Natural killer cell treated with Interleukin-12 subunit alpha and Interleukin-12 subunit beta and Interleukin-15 and Interleukin-18, amount 100 ng/mL, for 72 hours (primary cell): ENCODE measurements at places on chromosomes 3 and 15.

DNA sequence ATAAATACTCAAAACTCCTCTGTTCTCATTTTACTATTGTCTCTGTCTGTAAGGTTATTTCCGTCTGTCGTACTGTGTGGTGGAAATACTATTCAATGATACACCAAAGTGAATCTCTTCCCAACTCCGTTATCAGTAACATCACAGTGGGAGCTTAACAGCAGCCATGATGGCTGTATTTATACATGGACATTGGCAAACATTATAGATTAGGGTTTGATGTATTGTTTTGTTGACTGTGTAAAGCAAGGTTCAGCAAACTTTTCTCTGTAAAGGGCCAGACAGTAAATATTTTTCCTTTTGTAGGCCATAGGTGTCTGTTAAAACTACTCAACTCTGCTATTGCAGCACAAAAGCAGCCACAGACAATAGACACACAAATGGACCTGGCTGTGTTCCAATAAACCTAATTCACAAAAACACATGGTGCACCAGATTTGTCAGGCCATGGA lies 23.2 kb downstream of the LIPC start:
- peaks cover 36% of the 10 kb centered on the region for H3K4me1 ChIP-seq
- no peaks in the 10 kb centered on the region for H3K27me3 ChIP-seq
- no peak overlapping the region for H3K4me3 ChIP-seq
- H3K27ac ChIP-seq: no peak overlapping the region

DNA sequence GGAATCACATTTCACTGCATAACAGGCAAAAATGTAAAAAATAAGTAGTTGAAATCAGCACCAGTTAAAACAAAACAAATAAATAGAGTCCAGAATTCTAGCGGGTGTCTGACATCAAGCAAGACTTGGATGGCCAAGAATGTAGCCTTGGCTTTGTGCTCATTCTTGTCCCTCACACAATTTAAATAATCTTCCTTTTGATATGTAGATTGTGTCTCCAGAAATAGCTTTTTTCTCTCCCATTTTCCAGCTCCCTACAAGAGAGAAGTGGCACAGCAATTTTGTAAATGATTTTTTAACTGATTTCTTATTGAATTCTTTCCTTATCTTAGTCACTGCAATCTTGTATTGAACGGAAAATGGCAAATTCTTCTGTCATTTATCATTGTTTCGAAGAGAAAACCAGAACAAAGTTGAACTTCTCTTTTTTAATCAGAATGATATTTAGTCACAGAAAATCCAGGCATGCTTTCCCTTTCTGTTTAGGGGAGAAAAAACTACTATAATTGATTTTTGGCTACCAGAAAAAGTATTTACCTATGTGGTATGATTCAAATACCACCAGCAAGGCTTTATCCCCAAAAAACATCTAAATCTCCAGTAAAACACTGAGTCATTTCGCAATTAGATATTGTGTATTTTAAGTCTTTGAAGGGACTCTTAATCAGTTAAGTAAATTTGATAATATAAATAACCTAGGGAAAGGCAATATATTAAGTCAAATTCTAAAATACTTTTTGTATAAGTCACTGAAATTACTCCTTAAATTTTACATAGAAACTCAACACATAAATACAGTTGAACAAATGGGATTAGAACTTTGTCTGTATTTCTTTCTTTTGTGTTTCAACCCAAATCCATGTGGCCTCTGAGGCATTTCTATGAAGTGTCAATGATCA lies 481.7 kb downstream of the GBE1 start:
- no peaks in the 10 kb centered on the region for H3K27me3 ChIP-seq
- H3K36me3 ChIP-seq: peaks cover 15% of the 10 kb centered on the region
- no peak for DNase-seq
- H3K4me1 ChIP-seq: no peaks in the 10 kb centered on the region

- peaks cover 19% of the 10 kb centered on the region for H3K36me3 ChIP-seq
- no peaks in the 10 kb centered on the region for H3K27me3 ChIP-seq
Measured at GRCh38 chr3:152331018-152331541, 62.4 kb downstream of the MBNL1 start.

- DNase-seq: no peak
- peaks cover 16% of the 10 kb centered on the region for H3K36me3 ChIP-seq
- no peak overlapping the region for H3K4me3 ChIP-seq
- H3K27ac ChIP-seq: no peak overlapping the region
Measured at GRCh38 chr3:11789412-11789811, 57.3 kb downstream of the TAMM41 start.

GRCh38 chr3:129650256-129650872 lies 43.9 kb upstream of the PLXND1 start:
- no peak overlapping the region for H3K27ac ChIP-seq
- peaks cover 5% of the 10 kb centered on the region for H3K4me1 ChIP-seq
- no peak overlapping the region for H3K4me3 ChIP-seq
- DNase-seq: no peak

DNA sequence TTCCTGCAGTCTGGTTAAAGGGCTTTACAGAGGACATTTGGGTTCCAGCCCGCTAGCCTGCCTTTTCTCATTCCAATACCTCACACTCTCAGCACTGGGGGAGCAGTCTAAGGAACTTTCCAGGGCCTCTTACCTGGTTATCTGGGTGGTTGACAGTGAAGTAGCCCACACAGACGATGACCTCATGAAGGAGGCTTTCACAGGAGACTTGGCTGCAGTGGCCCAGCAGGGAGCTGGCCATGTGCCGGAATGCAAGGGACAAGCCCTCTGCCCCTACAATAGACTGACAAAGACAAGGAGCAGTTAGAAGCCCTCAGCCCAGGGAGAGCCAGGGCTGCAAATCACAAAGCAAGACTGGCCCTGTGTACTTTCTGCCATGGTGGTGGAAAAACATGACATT lies 39.5 kb downstream of the ISL2 start:
- H3K4me3 ChIP-seq: no peak overlapping the region
- no peaks in the 10 kb centered on the region for H3K27me3 ChIP-seq
- no peaks in the 10 kb centered on the region for H3K4me1 ChIP-seq
- no peak overlapping the region for H3K27ac ChIP-seq
- no peaks in the 10 kb centered on the region for H3K36me3 ChIP-seq
- DNase-seq: no peak

DNA sequence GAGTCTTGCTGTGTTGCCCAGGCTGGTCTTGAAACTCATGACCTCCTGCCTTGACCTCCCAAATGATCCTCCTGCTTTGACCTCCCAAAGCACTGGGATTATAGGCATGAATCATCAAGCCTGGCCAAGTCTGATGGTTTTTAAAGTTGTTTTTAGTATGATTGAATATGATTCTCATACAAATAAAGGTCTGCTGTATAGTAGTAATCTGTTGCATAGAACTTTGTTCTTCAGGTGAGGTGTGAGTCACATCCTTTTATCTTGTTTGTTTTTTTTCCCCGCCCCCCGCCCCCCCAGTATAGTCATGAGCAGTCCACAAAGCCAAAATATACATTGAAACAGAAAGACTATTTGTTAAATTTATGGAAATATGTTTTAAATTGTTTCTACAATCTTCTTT lies 39.0 kb downstream of the UBE2E2 start:
- H3K4me3 ChIP-seq: no peak overlapping the region
- H3K27me3 ChIP-seq: peaks cover 9% of the 10 kb centered on the region
- H3K27ac ChIP-seq: no peak overlapping the region
- H3K36me3 ChIP-seq: no peaks in the 10 kb centered on the region
- H3K4me1 ChIP-seq: no peaks in the 10 kb centered on the region
- DNase-seq: no peak

DNA sequence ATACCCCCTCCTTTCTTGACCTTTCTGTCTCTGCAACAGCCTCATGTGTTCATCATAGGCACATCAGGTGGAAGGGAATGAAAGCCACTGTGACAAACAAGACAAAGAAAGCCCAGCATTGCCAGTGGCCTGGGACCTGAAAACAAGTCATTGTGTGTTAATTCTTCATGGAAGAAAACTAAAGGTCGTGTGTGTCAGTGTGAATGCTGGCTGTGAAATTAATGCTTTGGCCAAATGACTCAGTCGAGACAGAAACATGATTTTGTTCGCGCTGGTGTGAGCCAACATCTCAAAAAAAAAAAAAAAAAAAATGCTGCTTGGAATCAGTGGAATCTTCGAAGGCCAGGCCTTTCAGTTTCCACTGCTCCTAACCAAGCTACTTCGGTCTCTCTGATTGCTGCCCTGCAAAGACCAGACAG lies 386.5 kb upstream of the PROK2 start:
- no peaks in the 10 kb centered on the region for H3K36me3 ChIP-seq
- no peak overlapping the region for H3K27ac ChIP-seq
- no peak overlapping the region for H3K4me3 ChIP-seq
- peaks cover 40% of the 10 kb centered on the region for H3K27me3 ChIP-seq
- peaks cover 4% of the 10 kb centered on the region for H3K4me1 ChIP-seq
